ENCODE measurements at places on chromosomes 3 and 15. TPM values are rescaled to one million over a fixed set of nuclear protein-coding genes. Genes with fewer than 3 reads are reported as not detected.

- H3K27ac ChIP-seq, result peak overlapping the region; percentile 14
- no peak overlapping the region for H3K4me3 ChIP-seq
- no peaks in the 10 kb centered on the region for H3K36me3 ChIP-seq
- H3K27me3 ChIP-seq, result peaks cover 6% of the 10 kb centered on the region
- DNase-seq, result no peak
Observed at GRCh38 chr3:78338405-78338804, 1298.5 kb downstream of the ROBO2 start.

GRCh38 chr15:63052077-63052841 lies 9.7 kb downstream of the TPM1 start:
- no peak for DNase-seq
- H3K27ac ChIP-seq, result peak overlapping the region; percentile 61
- H3K4me1 ChIP-seq, result peaks cover 57% of the 10 kb centered on the region
- peaks cover 66% of the 10 kb centered on the region for H3K36me3 ChIP-seq
- no peak overlapping the region for H3K4me3 ChIP-seq
- H3K27me3 ChIP-seq, result no peaks in the 10 kb centered on the region

DNA sequence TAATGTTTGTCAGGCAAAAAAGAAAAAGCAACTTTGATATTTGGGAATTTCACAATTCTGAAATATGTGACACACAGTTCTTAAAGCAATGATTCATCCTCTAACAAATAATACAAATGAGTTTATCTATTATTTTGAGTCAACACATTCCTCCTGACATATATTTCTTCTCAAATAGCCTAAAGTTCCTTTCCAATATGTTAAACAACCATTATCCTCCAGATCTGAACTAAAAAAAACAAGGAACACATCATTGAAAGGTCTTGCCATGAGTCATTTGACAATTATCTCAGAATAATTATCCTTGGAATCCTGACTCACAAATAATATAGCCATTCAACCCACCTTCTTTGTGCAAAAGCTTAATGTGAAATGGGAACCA lies 208.7 kb upstream of the CDIN1 start:
- no peak overlapping the region for H3K4me3 ChIP-seq
- DNase-seq, result no peak
- no peaks in the 10 kb centered on the region for H3K36me3 ChIP-seq
- no peaks in the 10 kb centered on the region for H3K27me3 ChIP-seq
- peaks cover 4% of the 10 kb centered on the region for H3K4me1 ChIP-seq
- no peak overlapping the region for H3K27ac ChIP-seq

- DNase-seq, result no peak
- no peaks in the 10 kb centered on the region for H3K27me3 ChIP-seq
- H3K4me1 ChIP-seq, result peaks cover 24% of the 10 kb centered on the region
- no peak overlapping the region for H3K4me3 ChIP-seq
- H3K27ac ChIP-seq, result peak overlapping the region; percentile 34
Observed at GRCh38 chr3:138396752-138397410, 37.5 kb upstream of the ESYT3 start.

- H3K4me1 ChIP-seq, result peaks cover 19% of the 10 kb centered on the region
- H3K36me3 ChIP-seq, result peaks cover 4% of the 10 kb centered on the region
- no peak for DNase-seq
- no peak overlapping the region for H3K27ac ChIP-seq
- H3K4me3 ChIP-seq, result no peak overlapping the region
Observed at GRCh38 chr3:73813692-73814292, 189.1 kb upstream of the PDZRN3 start.

DNA sequence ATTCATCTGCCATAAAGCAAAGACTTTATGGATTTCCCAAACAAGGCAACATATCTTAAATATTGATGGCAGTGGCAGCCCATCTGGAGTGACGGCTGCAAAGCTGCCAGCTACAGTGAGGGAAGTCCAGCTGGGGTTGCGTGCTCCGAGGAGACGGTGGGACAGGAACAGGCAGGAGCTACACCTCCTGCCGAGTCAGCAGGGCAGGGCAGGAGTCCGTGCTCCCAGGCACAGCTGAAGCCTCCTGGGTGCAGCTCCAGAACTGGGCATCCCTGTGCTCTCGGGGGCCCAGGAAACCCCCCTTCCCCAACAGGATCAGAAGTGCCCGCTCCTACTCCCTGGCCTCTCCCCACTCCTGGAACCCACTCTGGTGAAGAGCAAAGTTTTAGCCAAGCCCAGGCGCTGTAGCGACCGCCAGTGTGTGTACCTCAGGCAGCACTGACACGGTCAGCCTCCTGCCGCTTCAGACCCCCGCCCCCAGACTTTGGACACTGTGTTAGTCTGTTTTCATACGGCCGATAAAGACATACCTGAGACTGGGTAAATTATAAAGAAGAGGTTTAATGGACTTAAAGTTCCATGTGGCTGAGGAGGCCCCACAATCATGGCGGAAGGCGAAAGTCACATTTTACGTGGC lies 556.4 kb upstream of the CCDC54 start:
- H3K4me3 ChIP-seq, result no peak overlapping the region
- no peak for DNase-seq
- H3K27ac ChIP-seq, result no peak overlapping the region
- peaks cover 6% of the 10 kb centered on the region for H3K36me3 ChIP-seq
- peaks cover 38% of the 10 kb centered on the region for H3K4me1 ChIP-seq

DNA sequence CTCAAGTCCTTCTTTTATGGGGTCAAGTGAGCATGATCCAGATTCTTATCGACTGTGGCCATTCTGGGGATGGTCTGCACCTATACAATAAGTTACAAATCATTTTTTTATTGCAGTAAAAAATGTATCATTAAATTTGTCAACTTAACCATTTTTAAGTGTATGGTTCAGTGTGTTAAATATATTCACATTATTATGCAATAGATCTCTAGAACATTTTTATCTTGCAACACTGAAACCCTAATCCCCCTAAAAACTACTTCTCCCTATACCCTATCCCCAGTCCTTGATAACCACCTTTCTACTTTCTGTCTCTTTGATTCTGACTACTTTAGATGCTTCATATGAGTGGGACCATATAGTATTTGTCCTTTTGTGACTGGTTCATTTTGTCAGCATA lies 10.4 kb upstream of the BOC start:
- DNase-seq, result no peak
- no peak overlapping the region for H3K4me3 ChIP-seq
- H3K27me3 ChIP-seq, result no peaks in the 10 kb centered on the region
- H3K27ac ChIP-seq, result no peak overlapping the region

DNA sequence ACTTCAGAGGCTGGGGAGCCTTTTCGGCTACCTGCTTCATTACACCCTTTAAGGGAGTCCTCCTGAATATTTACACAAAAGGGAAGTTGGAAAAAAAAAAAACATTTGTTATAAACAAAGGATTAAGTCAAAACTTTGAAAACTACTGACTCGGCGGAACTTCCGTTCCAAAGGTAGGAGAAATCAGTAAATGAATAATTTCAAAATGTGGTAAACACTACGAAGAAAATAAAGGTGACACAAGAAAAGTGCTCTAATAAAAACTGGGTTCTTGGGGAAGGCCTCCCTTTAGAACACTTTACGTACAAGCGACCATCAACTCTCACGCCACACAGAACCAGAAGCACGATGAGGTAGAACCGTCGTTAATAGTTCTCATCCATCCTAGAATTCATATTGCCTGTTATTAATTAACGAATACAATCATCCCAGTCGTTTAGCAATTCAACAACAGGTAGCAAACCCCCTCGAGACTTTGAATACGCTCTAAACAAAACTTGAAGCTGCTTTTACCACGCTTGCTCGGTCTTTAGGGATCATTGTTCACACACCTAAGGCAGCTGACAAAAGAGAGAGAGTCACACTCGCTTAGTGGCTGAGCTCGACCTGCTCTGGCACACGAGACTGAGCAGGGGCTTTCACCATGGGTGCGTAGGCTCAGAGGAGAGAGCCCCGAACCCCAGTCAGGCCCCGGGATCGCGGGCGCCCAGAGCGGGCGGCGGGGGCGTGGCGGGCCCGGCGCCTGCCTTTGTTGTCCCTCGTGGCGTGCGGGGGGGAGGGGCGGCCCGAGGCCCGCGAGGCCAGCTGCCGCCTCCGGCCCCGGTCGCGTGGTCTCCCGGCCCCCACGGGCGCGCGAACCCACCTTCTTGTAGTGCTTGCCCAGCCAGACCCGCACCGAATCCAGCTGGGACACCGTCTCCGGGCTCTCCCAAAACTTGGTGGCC lies 680 bp downstream of the SMARCC1 start:
- peak overlapping the region; percentile 97 for H3K27ac ChIP-seq
- H3K27me3 ChIP-seq, result no peaks in the 10 kb centered on the region
- peak overlapping the region; percentile 97 for H3K4me3 ChIP-seq
- peaks cover 17% of the 10 kb centered on the region for H3K4me1 ChIP-seq

- no peak overlapping the region for H3K4me3 ChIP-seq
- H3K36me3 ChIP-seq, result peaks cover 100% of the 10 kb centered on the region
- peaks cover 9% of the 10 kb centered on the region for H3K27me3 ChIP-seq
- no peak for DNase-seq
- no peaks in the 10 kb centered on the region for H3K4me1 ChIP-seq
Observed at GRCh38 chr15:25058080-25058785, 103.4 kb downstream of the SNRPN start.

FEZF2 gene
- total RNA-seq, result not detected

- no peak overlapping the region for H3K4me3 ChIP-seq
- H3K36me3 ChIP-seq, result no peaks in the 10 kb centered on the region
- no peaks in the 10 kb centered on the region for H3K27me3 ChIP-seq
- DNase-seq, result no peak
Observed at GRCh38 chr3:27642796-27643195, 79.3 kb downstream of the EOMES start.

- peaks cover 4% of the 10 kb centered on the region for H3K4me1 ChIP-seq
- H3K27me3 ChIP-seq, result no peaks in the 10 kb centered on the region
- H3K4me3 ChIP-seq, result no peak overlapping the region
- DNase-seq, result no peak
- no peak overlapping the region for H3K27ac ChIP-seq
- H3K36me3 ChIP-seq, result peaks cover 18% of the 10 kb centered on the region
Observed at GRCh38 chr15:70427167-70428120, 329.7 kb upstream of the TLE3 start.

CLDN16 gene
- not detected for total RNA-seq

GRCh38 chr3:1191026-1191425 lies 98.2 kb downstream of the CNTN6 start:
- H3K27ac ChIP-seq, result no peak overlapping the region
- H3K36me3 ChIP-seq, result peaks cover 62% of the 10 kb centered on the region
- peaks cover 8% of the 10 kb centered on the region for H3K27me3 ChIP-seq

- H3K27me3 ChIP-seq, result no peaks in the 10 kb centered on the region
- no peaks in the 10 kb centered on the region for H3K4me1 ChIP-seq
- H3K4me3 ChIP-seq, result no peak within 1 kb of the TSS
- no peaks in the 10 kb centered on the region for H3K36me3 ChIP-seq
- no peak within 1 kb of the TSS for H3K27ac ChIP-seq
Observed at GRCh38 chr3:149792452-149793270, at the start of gene ANKUB1. Gene ANKUB1, minus strand, starts transcription at chr3:149792554. Its CDS starts 188 bp downstream, at chr3:149792366.

GRCh38 chr3:182986021-182986420 lies 5.7 kb upstream of the DCUN1D1 start:
- H3K27me3 ChIP-seq, result no peaks in the 10 kb centered on the region
- H3K4me3 ChIP-seq, result no peak overlapping the region
- DNase-seq, result no peak
- no peaks in the 10 kb centered on the region for H3K36me3 ChIP-seq

- H3K27ac ChIP-seq, result no peak overlapping the region
- peaks cover 10% of the 10 kb centered on the region for H3K4me1 ChIP-seq
- no peaks in the 10 kb centered on the region for H3K36me3 ChIP-seq
- peaks cover 10% of the 10 kb centered on the region for H3K27me3 ChIP-seq
- no peak overlapping the region for H3K4me3 ChIP-seq
- no peak for DNase-seq
Observed at GRCh38 chr15:80998251-80998650, 2.5 kb upstream of the TLNRD1 start.

HTR3E gene
- total RNA-seq, result not detected

KLF15 gene
- 12.1 TPM for total RNA-seq

SUSD5 gene
- total RNA-seq, result 1.6 TPM

- H3K36me3 ChIP-seq, result no peaks in the 10 kb centered on the region
- H3K4me3 ChIP-seq, result no peak overlapping the region
- H3K27me3 ChIP-seq, result no peaks in the 10 kb centered on the region
- peaks cover 26% of the 10 kb centered on the region for H3K4me1 ChIP-seq
- DNase-seq, result no peak
Observed at GRCh38 chr3:29275309-29275708, 5.6 kb upstream of the RBMS3 start.

GRCh38 chr15:90264671-90265070 lies 801 bp upstream of the NGRN start:
- H3K27ac ChIP-seq, result peak overlapping the region; percentile 67
- peaks cover 38% of the 10 kb centered on the region for H3K4me1 ChIP-seq
- H3K4me3 ChIP-seq, result peak overlapping the region; percentile 95
- peaks cover 15% of the 10 kb centered on the region for H3K36me3 ChIP-seq

GRCh38 chr3:27591312-27592210 lies 107.4 kb upstream of the SLC4A7 start:
- H3K27ac ChIP-seq, result peak overlapping the region; percentile 28
- no peaks in the 10 kb centered on the region for H3K27me3 ChIP-seq
- H3K4me1 ChIP-seq, result peaks cover 36% of the 10 kb centered on the region

DNA sequence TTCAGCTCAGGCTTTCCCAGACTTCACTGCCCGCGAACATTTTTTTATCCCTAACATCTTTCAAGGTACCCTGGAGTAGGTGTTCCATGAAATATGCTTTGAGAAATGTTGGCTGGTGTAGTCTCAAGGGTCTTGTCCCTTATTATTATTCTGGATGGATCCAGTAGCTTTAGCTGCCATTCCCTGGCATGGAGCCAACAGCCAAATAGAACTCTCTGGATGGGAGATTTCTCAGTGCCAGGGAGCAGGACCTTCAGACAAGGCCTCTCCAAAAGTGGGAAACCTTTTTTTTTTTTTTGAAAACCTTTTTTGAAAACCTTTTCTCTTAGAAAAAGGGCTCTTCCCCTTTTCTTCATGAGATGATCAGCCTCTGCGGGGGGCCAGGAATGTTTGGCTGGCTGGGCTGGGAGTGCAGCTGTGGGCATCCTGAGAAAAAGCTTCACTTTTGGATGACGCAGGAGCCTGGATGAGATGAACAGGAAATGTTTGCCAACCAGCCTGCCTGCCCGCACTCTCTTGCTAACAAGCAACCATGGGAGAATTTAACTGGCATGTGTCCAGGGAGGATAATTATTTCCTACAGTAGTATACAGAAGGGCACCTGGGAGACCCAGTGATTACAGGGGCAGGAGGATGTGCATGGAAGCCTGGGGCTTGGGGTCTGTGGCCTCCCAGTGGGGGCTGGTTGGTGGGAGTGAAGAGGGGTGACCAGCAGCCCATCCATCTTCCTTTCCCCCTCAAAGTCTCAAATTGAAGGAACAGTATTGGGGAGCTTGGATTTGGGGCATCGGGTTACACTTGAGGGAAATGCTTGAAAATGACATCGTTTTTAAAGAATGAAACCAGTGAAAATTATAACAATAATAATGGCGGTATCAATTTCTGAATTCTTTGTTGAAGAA lies 109.1 kb upstream of the LRIG1 start:
- H3K4me3 ChIP-seq, result peak overlapping the region; percentile 22
- H3K27ac ChIP-seq, result peak overlapping the region; percentile 54
- H3K27me3 ChIP-seq, result no peaks in the 10 kb centered on the region
- peaks cover 8% of the 10 kb centered on the region for H3K36me3 ChIP-seq
- peaks cover 30% of the 10 kb centered on the region for H3K4me1 ChIP-seq
- peak; percentile 75 for DNase-seq

GRCh38 chr3:158205994-158206393 lies 96.1 kb downstream of the RSRC1 start:
- H3K4me3 ChIP-seq, result no peak overlapping the region
- no peak for DNase-seq
- no peaks in the 10 kb centered on the region for H3K4me1 ChIP-seq

CCR2 gene
- not detected for total RNA-seq

CDCP1 gene
- total RNA-seq, result 14.6 TPM

- no peaks in the 10 kb centered on the region for H3K27me3 ChIP-seq
- no peak for DNase-seq
Observed at GRCh38 chr15:90866161-90866715, 2.1 kb upstream of the FURIN start.
